ENCODE measurements at places on chromosomes 13 and 19. TPM values are rescaled to one million over a fixed set of nuclear protein-coding genes. Genes with fewer than 3 reads are reported as not detected.

- no peak for DNase-seq
Observed at GRCh38 chr19:958967-959855, 24.9 kb upstream of the WDR18 start.

DNA sequence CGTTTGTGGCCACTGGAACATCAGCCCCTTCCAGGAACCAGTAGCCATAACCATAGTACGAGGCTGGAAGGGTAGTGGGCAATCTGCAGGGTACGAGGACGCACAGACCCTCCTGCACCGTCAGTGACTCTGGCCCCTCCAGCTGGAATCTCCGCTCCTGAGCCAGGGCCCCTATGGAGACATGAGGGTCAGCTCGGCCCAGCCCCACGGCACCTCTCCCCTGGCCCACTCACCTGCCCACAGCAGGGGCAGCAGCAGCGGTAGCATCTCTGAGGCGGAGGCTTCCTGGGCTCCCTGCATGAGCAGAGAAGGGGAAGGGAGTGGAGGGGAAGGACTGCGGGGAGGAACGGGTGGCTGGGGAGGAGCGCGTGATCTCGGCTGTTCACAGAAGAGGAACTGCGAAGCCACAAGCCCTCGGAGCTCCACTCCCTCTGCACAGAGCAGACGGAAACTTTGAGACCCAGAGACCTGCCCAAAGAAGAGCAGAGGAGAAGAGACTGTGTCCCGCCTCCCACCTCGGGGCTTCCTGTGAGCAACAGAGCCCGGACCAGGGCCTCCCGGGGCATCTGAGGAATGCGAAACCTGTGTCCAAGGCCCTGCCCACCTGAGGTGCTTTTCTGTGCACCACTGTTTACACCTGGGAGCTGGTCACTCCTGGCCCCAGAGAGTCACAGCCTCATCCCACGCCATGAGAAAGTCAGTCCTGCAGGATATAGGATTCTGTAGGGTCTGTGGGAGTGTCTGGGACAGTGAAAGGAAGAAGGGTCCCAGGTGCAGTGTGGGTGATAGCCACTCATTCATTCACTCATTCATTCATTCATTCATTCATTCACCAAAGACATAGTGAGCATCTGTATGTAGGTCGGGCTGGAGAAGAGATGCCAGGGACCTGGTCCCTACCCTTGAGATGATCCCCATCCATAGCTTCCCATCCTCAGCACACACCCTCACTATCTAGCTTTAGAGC lies at the start of gene SIGLEC6:
TSS of gene SIGLEC6 (minus strand) at position 322 of the 967 bp plus-strand sequence. CDS start at position 300, 22 bp downstream.
- no peak for DNase-seq

DNA sequence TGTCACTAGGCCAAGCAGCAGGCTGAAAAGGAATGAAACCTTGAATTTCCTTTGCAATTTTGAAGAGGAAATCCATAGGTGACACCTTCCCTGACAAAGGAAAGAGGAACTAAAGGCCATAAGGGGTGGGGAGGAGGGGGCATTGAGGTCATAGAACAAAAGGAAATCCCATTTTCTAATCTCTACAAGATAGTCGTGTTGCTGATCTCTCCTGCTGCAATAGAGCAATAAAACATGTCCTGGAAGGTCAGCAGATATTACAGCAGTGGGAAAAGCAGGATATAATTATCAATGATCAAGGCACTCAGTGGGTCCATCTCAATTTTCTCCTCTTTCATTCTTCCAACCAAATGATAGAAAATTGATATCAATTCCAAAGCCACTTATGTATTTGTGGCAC lies 20.3 kb upstream of the RAP2A start:
- no peak for DNase-seq

DNA sequence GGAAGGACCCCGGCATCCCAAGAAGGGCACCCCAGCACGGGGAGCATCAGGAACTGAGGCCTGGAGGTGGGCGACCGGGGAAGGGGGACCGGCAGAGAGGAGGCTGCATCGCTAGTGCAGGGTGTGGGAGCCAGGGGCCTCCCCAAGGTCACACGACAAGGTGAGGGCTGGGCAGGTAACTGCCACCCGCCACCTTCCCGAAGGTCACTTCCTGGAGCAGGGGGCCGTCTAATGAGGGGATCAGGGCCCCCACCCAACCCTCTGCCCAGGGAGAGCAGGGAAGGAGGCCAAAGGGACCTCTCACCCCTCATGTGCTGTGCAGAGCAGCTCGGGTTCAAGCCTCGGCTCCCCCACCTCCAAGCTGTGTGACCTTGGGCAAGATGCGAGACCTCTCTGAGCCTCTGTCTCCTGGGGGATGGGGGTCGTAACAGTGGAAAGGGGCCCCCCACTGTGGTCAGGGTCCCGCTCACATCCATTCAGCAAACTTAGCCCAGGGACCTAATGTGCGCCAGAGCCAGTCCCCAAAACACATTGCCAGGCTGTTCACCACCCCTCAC lies 6.0 kb downstream of the ZBTB7A start:
- DNase-seq, result no peak

GRCh38 chr13:91400063-91400399 lies 1.6 kb downstream of the GPC5 start:
- no peak for DNase-seq

DNA sequence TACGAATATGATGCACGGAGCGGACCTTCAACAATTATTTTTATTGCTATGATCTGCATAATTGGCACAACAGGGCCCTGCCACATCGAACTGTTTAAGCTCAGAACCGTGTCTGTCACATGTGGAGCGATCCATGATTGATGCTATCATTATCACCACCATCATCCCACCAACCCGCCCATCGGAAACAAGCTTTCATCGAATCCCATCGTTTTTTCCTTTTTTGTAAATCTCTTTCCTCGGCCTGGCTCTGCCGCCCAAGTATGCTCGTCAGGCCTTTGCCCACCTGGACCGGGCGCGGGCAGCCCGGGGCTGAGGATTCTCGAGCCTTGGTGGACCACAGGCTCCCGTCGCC lies 533 bp upstream of the DCAF15 start:
- no peak for DNase-seq

DNA sequence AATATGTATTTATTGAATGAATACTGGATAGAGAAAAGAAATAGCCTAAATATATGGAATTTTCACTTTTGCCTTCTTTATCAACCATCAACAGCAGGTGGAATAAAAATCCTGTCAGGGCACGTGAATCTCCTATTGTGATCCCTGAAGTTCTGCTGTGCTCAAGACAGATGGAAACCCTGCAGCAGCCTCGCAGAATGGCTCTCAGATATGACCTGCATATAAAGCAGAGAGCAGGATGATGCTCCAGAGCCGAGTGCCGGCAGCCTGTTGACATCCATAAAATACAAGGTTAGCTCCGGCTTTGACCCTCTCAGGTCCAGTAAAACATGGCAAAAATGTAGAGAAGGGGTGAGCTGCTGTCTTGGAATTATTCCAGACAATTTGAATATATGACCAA lies 659.3 kb downstream of the DIAPH3 start:
- DNase-seq, result no peak

DNA sequence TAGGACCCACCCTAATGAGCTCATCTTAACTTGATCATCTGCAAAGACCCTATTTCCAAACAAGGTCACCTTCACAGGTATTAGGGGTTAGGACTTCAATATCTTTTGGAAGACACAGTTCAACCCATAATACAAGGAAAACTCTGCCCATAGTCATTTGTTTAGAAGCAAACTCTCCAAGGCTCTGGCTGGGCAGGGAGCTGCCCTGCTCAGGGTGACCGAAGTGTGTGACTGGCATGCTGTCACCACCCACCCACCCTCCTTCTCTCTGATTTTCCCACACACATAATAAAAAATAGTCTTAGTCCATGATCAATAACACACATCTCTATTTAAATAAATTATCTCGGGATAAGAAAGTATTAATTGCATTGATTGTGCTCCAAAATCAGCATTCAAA lies 161.1 kb downstream of the KCTD15 start:
- DNase-seq, result no peak

- DNase-seq, result no peak
Observed at GRCh38 chr13:104816726-104817125, 1718.7 kb downstream of the EFNB2 start.

DNA sequence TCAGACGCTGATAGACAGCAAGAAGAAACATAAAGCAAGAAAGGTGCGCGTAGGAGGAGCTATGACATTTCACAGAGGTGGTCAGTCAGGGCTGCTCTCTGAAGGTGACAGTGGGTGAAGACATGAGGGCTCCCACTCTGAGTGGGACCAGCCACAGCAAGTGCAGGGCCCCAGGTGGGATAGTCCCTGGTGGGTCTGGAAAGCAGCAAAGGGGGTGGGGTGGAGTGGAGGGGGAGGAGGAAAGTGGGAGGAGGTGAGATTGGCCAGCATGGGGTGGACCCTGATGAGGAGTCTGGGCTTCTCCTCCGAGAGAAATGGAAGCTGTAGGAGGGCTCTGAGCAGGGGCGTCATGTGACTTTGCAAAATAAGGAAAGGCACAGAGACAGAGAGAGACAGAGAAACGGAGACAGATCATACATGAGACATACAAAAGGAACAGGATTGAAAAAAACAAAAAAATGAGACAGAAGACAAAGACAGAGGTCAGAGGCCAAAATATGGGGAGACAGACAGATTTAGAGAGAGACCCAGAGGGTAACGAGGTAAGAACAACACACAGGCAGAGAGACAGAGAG lies 2.7 kb downstream of the MAP4K1 start:
- no peak for DNase-seq

DNA sequence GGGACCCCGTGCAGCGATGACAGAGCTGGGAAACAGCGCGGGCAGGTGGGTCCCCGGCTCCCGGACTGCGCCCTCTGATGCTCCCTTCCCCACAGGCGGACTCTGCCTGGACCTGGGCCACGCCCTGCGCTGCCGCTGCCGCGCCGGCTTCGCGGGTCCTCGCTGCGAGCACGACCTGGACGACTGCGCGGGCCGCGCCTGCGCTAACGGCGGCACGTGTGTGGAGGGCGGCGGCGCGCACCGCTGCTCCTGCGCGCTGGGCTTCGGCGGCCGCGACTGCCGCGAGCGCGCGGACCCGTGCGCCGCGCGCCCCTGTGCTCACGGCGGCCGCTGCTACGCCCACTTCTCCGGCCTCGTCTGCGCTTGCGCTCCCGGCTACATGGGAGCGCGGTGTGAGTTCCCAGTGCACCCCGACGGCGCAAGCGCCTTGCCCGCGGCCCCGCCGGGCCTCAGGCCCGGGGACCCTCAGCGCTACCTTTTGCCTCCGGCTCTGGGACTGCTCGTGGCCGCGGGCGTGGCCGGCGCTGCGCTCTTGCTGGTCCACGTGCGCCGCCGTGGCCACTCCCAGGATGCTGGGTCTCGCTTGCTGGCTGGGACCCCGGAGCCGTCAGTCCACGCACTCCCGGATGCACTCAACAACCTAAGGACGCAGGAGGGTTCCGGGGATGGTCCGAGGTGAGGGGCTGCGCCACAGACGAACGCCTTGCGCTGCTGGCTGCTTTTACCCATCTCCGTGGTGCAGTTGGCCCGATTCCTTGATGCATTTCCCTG lies 7.8 kb upstream of the SELENOV start:
- DNase-seq, result peak; percentile 96

GRCh38 chr13:38530492-38530891 lies 156.4 kb upstream of the FREM2 start:
- DNase-seq, result peak; percentile 6

DNA sequence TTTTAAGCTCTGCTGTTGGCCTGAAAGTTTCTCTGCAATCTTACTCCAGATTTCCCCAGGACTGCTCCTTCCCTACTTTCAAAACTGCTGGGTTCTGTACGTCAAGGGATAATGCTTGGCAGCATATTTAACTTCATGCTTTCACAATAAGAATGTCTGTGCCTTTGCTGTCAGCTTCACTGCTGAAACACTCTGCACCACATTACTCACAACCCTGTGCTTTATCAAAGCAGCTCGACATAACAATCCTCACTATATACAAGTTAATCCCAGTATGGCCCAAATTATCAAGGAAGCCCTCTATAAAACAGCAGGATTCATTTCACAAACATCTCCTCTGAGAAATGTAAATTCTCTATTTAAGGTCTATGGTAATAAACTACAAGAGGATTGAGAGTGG lies 17.5 kb downstream of the LATS2 start:
- DNase-seq, result no peak

DNA sequence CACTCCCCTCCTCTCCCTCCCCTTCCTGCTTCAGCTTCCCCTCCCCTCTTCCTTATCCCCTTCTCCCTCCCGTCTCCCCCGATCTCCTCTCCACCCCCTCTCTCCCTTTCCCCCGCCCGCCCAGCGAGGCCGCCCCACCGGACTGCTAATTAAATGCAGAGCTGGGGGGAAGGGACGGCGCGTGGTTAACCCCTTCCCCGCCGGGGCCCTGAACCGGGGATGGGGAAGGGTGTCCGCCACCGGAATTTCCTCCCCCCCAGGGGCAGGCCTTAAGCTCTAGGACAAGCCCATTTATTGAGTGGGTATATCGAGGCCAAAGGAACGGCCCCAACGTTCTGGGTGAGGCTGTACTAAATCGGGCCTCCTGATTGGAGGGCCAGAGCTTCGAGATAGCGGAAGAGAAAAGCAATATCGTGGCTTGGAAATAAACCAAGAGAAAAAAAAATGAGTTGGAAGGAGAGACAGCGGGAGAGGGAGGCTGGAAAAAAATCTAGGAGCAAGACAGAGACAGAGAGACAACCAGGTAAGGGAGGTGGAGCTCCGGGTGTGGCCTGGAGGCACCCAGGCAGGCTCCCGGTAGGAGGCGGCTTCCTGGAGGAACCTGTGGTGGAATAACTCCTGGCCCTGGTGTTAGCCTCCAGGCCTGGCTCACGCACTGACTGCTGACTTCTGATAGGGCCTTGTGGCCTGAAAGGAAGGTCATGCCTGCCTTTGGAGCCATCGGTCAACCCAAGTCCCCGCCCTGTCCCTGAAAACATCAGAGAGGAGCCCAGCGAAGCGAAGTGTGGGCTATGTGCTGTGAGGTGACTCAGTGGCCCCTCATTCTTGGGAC lies 11.6 kb upstream of the JUND start:
- peak; percentile 92 for DNase-seq

GRCh38 chr13:79482281-79482970 lies 1.5 kb downstream of the NDFIP2 start:
- no peak for DNase-seq

GRCh38 chr19:54473071-54473891 lies at the start of gene CDC42EP5:
Gene CDC42EP5, minus strand, starts transcription at chr19:54473296. Its CDS starts 7,749 bp downstream, at chr19:54465547.
- DNase-seq, result peak; percentile 60

GRCh38 chr19:49906879-49907564 lies 10.3 kb upstream of the IL4I1 start:
- DNase-seq, result no peak

FAM32A gene
- 156 TPM for polyA plus RNA-seq

OR10H3 gene
- polyA plus RNA-seq, result not detected

TNFRSF19 gene
- 4.6 TPM for polyA plus RNA-seq

KLHL1 gene
- not detected for polyA plus RNA-seq

RPL18 gene
- polyA plus RNA-seq, result 2,114 TPM

SHANK1 gene
- 0.28 TPM for polyA plus RNA-seq

ZNF155 gene
- polyA plus RNA-seq, result 2.1 TPM

PLK5 gene
- not detected for polyA plus RNA-seq

SIGLECL1 gene
- not detected for polyA plus RNA-seq
